ENCODE measurements at places on chromosomes 4 and X. TPM values are rescaled to one million over a fixed set of nuclear protein-coding genes. Genes with fewer than 3 reads are reported as not detected.

IL13RA1 gene
- 1.9 TPM for total RNA-seq

PRAF2 gene
- total RNA-seq: 14.5 TPM

STOX2 gene
- total RNA-seq: not detected

PDE6B gene
- total RNA-seq: 18.1 TPM

YY2 gene
- total RNA-seq: 1.3 TPM

MFAP3L gene
- total RNA-seq: 0.74 TPM

CT47C1 gene
- total RNA-seq: not detected

JCHAIN gene
- not detected for total RNA-seq

UNC5C gene
- not detected for total RNA-seq

TREX2 gene
- total RNA-seq: 1.0 TPM

EDA gene
- 4.2 TPM for total RNA-seq

GDPD2 gene
- not detected for total RNA-seq

All from activated naive CD4-positive, alpha-beta T cell treated with anti-CD3 and anti-CD28 coated beads for 36 hours (primary cell).